ENCODE measurements at places on chromosomes 3 and 15. TPM values are rescaled to one million over a fixed set of nuclear protein-coding genes. Genes with fewer than 3 reads are reported as not detected.
A peak's percentile ranks its signal among the peaks of the same experiment; 100 is the strongest.

SYNPR gene
- total RNA-seq: not detected

CACNA2D3 gene
- not detected for total RNA-seq

SCG3 gene
- not detected for total RNA-seq

DNA sequence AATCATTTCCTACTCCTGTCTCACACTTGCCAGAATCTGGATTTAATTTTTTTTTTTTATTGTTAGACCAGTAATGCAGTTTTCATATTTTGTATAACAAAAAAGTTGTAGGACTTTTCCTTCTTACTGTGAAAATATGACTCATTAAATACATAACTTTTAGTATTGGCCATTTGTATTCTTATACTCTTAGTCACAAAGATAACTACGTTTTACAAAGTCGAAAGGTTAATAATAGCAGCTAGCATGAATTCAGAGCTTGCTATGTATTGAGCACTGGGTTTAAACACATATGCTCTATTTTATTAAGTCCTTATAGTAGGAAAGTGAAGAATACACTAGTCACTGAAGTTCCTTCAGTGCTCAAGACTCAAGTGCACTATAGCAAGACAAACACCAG, 43.1 kb downstream of the LRRN1 start:
- DNase-seq: no peak

- no peak for DNase-seq
Measured at GRCh38 chr15:66951531-66952320, 113.7 kb upstream of the SMAD3 start.

DNA sequence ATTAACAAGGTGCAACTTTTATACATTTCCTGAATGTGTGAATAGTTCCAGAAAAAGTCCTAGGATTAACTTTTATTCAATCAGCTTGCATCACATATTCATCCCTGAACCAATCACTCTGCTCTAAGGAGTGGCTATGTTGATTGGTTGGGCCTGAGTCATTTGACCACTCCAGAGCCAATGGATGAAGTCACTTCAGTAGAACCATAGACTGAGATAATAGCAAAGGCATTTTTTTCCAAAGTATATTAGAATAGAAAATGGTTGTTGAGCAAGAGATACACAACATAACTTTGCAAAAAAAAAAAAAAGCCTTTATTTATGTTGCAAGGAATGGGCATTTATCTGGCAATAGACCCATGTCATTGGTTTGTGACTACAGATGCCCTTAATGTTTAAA, 55.5 kb upstream of the AGTR1 start:
- no peak for DNase-seq

GRCh38 chr3:166405465-166405864, 568.2 kb upstream of the BCHE start:
- no peak for DNase-seq

DNA sequence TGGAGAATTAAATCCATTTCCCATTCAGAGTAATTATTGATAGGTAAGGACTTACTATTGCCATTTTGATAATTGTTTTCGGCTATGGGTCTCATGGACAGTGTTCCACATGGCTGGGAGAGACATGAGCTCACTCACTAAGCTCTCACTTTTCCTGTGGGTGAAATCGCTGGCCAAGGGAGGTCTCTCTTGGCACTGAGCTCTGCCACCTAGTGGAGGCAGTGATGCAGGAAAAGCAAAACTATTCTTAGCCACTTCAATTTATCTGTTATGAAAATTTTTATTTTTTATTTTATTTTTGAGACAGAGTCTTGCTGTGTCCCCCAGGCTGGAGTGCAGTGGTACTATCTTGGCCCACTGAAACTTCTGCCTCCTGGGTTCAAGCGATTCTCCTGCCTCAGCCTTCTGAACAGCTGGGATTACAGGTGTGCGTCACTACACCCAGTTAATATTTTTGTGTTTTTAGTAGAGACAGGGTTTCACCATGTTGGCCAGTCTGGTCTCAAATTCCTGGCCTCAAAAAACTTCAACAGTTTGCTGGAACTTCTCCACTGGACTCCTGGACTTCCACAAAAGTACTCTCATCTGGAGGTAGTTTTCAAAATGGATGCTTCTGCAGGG, 4.7 kb upstream of the RNF13 start:
- DNase-seq: peak; percentile 70

Data from SJSA1 (cell line).